Cortex of kidney (tissue), 1 donor: ENCODE measurements at places on chromosomes 6 and 20.

- no peak for DNase-seq
These were observed 31.0 kb upstream of the BHLHE23 start for GRCh38 chr20:63037669-63038268.

- no peak for DNase-seq
These were observed 118.9 kb downstream of the QKI start for GRCh38 chr6:163533443-163533842.

DNA sequence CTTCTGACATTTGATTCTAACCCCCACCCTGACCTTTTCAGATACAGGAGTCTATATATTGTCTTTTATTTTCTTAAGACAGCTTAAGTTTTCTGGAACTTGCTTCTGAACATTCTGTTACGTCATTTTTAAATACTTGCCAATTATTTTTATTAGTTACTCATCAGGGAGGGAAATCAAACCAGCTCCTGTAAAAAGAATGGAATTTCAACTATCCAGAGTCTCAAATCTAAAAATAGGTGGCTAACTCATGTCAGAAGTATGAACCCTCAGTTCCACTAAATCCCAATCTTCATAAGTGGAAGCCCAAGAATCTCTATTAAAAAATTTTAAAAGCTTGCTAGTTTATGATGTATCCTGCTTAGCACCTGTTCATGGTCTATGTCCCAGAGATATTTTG, 900.0 kb downstream of the KIF16B start:
- no peak for DNase-seq

DNA sequence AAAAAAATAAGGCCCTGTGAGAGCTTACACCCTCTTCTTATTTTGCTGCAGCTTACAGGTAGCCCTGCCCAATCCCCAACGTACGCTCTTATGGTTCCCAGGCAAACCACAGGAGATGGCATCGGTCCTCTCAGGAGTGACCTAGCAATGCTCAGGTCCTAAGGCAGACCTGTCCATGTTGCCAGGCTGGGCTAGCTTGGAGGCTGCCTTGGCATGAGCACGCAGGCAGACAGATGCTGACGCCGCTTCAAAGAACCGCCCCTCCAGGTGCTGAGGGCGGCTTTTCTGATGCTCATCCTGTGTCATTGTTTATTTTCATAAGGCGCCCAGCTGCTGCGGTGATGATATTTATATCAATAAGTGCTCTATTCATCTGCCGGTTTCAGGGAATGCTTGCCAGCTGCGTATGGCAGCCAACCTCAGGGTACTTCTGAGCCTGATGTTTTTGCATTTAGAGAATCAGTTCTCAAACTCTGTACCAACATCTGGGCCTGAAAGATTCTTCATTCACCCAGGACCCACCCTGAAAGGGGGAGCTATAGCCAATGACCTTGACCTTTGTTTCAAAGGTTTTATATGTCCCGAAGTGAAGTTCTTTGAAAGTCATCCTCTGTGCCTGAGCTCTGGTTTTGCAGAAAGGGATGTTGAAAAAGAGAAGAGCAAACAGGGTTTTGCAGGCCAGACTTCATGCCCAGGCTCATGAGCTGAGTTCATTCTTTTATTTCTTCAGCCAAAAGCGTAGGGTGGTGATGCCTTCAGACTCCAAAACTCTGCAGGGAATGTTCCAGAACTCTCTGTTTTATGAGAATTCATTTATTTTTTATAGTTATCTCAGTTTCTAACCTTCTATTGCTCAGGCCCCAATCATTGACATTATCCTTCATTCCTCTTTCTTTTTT, 475.6 kb upstream of the CHD6 start:
- no peak for DNase-seq

- no peak for DNase-seq
These were observed 43.2 kb upstream of the TBC1D7 start for GRCh38 chr6:13371421-13372072.

GRCh38 chr6:123715006-123715863, 78.5 kb upstream of the TRDN start:
- DNase-seq: no peak

GRCh38 chr20:58313396-58313795, 3.9 kb downstream of the RAB22A start:
- DNase-seq: no peak
